ENCODE measurements at places on chromosomes 3 and 15.

- no peak for DNase-seq
Observed at GRCh38 chr15:88574077-88574476, 27.6 kb upstream of the DET1 start.

GRCh38 chr3:13852638-13853009, 27.2 kb downstream of the WNT7A start:
- DNase-seq: no peak

- DNase-seq: no peak
Observed at GRCh38 chr3:190001426-190001825, 119.3 kb downstream of the P3H2 start.

GRCh38 chr15:86756688-86757087, 677.0 kb downstream of the AGBL1 start:
- no peak for DNase-seq

DNA sequence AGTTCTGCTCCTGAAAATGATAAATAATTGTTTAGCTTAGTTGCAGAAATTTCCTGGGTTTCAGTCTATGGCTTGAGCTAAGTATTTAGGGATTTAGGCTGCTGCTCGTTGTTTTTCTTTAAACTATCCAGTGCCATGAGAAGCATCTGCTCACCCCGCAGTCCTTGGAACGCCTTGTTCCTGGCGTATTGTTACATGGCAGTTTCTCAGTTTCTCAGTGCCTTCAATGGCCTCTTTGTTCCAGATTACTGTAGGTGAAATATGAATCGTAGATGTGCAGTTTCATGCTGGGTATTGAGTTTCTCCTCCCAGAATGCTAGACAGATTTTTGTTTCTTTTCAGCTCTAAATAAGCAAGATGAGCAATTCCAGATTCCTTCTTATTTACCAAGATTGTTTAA, 269.5 kb upstream of the GBE1 start:
- no peak for DNase-seq

DNA sequence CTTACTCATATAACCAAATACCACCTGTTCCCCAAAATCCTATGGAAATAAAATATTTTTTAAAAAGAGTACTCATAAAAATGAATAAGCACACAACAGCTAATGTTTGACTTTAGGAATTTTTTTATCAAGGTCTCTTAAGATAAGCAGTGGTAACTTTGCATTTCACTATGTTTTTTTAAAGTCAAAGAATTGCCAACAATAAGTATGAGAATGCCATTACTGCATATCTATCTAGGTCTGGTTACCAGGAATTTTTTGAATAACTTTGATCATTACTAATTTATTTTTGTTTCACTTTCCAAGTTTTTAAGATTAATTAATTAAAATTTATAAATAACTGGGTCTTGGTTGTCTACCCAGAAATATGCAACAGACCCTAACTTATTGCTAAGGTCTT, 41.5 kb downstream of the PLSCR4 start:
- no peak for DNase-seq

DNA sequence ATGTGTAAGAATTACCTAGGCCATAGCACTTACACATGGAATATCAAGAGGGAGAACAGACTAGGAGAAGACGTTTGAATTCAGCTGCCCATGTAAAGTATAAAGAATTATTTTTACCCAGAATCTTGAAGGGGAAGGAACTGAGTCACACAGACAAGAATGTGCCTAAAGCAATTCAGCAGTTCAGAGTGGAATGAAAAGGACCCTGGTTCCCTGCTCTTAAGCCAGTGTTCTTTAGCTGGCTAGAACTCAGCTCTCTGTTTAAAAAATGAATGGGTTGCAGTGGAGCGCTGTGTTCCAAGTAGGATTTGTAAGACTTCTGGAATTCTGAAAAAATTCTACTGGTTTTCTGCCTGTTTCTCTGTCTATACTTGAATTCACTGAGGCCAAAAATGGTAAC, 440.2 kb downstream of the LPP start:
- no peak for DNase-seq

- DNase-seq: no peak
Observed at GRCh38 chr3:161117646-161118045, 12.5 kb upstream of the B3GALNT1 start.

DNA sequence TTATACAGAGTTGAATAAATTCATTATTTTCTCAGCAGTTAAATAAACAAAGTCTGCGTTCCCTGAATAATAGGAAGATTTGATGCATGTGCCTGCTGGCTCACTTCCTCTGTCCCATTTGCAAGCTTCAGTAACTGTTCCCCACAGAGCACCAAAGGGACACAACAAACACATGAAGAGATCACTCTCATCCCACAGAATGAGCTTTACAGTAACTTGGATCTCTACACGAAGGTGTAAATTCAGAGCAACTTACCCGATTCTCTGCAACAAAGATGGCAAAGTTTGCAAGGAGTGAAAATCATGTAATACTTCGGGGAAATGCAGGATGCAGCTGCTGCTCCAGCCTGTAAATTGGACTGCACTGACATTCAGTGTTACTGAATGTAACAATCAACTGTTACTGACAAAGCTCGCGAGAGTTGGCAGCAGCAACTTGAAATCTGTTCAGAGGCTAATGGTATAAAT, at the start of gene BCHE:
BCHE (minus strand) TSS at position 366 of the 468 bp plus-strand sequence. CDS start 6,390 bp downstream, outside the sequence.
- peak; percentile 54 for DNase-seq

Measured in NCI-H1105 treated with DMSO at 0.1 percent for 48 hours (cell line).